Fibroblast of villous mesenchyme (primary cell): ENCODE measurements at places on chromosomes 11 and 22. TPM values are rescaled to one million over a fixed set of nuclear protein-coding genes. Genes with fewer than 3 reads are reported as not detected.

DNA sequence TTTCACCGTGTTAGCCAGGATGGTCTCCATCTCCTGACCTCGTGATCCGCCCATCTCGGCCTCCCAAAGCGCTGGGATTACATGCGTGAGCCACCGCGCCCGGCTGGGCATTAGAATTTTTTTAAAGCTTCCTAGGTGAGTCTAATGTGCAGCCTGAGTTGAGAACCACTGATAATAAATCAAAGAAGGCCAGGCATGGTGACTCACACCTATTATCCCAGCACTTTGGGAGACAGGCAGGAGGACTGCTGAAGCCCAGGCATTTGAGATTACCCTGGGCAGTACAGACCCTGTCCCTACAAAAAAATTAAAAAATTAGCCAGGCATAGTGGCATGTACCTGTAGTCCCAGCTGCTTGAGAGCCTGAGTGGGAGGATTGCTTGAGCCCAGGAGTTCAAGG, 13.7 kb downstream of the MEI1 start:
- DNase-seq = no peak

- DNase-seq = no peak
Observed at GRCh38 chr11:126538071-126538470, 182.6 kb downstream of the ST3GAL4 start.

DNA sequence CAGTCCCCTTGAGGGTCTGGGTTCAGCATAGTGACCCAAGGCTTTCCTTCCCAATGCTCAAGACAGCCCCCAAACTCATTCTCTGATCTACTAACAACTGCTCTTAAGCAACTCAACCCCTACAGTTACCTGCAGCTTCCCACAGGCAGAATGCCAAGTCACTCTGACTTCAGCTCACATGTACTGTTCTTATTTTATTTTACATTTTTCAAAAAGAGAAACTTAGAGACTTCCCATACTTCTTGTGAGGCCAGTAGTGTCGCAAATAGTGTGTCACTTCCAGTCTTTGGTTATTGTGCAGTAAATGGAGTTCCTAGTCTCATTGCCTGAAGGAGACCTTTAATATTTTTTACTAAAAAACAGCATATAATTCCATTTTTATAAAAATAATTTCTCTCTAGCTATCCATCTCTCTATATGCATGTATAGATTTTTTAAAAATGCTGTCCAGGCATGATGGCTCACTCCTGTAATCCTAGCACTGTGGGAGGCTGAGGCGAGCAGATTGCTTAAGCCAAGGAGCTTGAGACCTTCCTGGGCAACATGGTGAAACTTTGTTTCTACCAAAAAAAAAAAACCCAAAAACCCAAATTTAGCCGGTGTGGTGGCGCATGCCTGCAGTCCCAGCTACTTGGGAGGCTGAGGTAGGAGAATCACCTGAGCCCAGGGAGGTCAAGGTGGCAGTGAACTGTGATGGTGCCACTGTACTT, 41.8 kb downstream of the ENTHD1 start:
- no peak for DNase-seq

DNA sequence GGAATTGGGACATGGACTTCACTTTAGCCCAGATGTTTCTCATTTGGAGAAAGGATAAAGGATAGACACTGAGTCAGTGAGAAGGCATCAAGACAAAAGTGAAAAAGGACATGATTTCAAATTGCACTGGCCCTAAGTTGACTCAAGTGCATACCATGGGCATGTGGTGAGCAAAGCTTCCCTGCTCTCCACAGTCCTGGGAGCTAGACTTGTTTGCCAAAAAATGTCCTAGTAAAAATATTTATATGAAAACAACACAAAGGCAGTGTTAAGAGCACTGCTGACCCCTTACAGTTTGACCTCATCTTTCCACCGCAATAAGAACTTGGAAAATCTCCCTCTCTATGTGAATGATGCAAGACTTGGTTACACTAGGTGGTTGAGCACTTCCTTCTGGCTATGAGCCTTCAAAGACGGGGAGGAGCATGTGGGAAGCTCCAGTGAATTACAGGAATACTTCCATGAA, 46.5 kb upstream of the FIBIN start:
- peak; percentile 100 for DNase-seq

DNA sequence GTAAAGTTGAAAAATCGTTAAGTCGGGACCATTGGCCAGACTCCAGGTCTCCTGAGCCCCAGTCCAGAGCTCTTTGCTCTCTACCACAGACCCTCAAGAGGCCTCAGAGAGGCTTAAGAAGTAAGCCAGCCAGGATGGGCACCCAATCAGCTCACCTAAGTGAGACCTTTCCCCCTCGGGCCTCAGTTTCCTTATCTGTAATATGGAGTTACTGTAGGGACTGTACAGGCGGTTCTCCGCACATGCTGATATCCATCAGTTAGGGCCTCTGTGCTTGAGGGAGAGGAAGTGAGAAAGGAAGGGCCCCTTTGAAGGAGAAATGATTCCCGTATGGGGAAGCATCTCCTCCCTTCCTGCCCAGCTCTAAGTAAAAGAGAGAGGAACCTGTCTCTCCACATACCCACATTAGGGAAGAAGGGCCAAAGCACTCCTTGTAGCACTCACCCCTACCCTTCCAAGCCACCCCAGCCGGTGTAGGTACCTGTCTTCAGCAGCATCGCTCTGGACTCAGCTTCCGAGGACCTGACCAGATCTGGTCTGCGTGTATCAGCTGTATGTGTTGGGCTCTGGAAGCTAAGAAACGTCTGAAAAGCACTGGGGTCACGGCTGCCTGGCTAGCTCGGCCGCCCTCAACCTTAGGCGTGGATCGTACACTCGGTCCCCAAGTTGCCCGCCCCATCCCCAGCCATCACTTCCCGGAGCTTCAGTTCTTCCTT, 653 bp downstream of the NAGA start:
- DNase-seq = peak; percentile 12

DNA sequence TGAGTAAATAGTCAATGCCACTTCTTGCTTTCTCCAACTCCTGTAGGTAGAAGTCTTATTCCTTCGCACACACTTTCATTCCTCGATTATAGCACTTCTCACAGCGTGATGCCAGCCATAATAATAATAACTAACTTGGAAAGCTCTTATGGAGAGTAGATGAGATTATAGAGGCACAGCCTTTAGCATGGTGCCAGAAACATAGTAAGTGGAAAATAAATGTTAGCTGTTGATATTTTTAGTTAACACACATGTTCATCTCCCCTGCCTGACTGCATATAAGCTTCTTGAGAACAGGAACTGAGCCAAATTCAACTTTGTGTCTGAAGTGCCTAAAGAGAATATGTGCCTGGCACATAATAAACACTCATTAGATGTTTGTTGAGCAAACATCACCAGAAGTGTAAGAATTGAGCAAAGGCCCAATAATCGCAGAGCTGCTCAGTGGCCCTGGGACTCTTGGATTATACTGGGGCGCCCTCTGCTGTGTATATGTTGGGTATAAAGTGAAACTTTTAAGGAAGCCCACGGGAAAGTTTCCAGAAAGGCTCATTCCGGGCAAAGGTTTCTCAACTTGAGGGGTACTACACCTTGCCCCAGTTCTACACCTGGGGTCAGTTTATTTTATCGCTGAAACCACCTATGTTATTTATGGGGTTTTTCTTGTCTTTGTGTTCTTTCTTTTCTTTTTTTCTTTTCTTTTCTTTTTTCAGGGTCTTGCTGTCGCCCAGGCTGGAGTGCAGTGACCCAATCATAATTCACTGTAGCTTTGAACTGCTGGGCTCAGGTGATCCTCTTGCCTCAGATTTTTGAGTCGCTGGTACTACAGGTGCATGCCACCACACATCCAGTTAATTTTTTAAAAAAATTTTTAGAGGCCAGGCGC, 22.3 kb downstream of the SLN start:
- peak; percentile 74 for DNase-seq

- DNase-seq = no peak
Observed at GRCh38 chr11:36375353-36376008, 79.4 kb downstream of the PRR5L start.

DNA sequence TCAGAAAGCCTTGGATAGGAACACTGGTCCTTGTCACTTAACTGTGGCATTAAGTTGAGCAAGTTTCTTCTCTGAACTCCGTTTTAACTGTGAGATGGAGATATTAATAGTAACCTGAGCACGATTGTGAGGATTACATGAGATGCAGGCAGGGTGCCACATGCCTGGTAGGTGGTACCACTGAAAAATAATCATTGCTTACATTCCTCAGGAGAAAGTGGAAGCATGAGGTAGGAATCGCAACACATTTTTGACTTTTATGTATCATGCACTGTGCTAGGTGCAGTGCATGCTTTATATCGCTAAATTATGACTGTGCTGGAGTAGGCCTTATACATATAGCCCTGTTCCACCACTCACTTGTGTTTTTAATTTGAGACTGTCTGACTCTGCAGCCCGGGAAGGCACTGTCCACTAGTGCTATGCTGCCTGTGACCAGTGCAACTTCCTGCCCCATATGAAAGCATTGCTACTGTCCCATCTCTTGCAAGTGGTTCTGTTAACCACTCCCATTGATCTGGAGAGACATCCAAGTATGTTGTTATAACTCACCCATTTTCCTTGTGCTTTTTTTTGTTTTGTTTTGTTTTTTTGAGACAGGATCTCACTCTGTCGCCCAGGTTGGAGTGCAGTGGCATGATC, 1.0 kb downstream of the UQCR10 start:
- no peak for DNase-seq

DNA sequence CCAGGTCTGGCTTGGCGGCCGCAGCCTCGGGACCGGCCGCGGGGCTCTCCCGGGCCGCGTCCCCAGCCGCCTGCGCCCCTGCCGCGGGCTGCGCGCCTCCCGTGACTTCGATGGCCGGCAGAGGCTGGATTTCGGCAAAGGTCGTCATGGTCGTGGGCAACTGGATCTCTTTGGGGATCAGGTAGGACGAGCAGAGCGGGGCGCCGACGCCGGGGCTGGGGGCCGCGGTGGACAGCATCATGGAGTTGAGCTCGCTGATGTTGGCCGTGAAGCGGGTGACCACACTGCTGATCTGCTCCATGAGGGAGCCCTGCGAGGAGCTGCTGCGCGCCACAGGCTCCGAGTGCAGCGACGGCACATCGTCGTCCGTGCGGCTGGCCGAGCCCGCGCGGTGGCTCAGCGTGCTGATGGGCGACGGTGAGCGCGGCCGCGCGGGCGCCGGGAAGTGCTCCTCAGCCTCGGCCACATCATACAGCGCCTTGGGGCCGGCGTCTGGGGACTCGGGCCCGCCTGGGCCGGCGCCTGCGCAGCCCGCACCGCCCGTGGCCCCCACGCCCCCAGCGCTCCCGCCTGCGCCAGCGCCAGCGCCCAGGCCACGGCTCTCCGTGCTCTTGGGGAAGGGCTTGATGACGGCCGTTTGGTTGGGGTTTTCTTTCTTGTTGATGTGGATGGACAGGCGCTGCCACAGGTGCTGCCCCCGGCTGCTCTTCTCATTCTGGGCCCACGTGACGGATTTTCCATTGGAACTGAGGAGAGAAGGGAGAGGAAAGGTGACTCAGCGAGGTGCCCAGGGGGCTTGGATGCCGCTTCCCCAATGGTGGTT, 171.4 kb upstream of the CTSC start:
- no peak for DNase-seq

DNA sequence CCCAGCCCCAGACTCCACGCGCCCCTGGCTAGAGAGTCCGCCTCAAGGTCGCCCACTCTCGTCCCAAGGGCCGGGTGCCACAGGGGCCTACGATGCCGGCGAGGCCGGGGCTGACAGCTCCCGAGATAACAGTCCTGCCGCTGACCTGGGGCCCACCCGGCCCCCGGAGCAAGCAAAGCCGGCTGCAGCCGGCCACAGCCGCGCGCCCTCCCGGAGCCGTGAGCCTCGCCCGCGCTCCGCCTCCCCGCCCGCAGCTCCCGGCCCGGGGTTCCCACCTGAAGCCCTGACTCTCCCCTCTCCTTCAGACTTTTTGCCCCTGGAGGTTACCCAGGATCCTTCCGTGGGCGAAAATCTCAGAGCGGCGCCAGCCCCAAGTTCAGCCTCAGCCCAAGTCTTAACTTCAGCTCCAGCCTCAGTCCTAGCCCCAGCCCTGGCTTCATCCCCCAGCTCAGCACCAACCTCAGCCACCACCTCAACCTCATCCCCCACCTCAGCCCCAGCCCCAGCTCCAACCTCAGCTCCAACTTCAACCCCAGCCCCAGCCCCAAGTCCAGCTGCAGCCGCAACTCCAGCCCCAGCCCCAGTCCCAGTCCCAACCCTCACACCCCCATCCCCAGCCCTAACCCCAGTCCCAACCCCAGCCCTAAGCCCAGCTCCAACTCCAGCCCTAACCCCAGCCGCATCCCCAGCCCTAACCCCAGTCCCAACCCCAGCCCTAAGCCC, 1.7 kb downstream of the KLHDC7B start:
- DNase-seq = no peak

DNA sequence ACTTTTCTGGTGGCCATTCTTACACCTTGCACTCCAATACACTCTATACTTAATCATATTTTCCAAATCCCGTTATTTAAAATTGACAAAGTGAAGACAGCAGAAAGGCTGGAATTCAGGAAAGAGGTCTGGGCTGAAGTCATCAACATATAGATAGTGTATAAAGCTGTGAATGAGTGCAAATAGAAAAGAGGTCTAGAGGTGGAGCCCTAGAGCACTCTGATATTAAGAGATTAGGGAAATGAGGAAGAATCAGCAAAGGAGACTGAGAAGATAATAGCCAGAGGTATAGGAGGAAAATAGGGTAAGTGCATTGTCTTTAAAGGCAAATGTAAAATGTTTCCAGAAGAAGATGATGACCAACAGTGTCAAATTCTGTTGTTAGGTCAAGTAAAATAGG, 7.9 kb downstream of the CTR9 start:
- DNase-seq = no peak

DNA sequence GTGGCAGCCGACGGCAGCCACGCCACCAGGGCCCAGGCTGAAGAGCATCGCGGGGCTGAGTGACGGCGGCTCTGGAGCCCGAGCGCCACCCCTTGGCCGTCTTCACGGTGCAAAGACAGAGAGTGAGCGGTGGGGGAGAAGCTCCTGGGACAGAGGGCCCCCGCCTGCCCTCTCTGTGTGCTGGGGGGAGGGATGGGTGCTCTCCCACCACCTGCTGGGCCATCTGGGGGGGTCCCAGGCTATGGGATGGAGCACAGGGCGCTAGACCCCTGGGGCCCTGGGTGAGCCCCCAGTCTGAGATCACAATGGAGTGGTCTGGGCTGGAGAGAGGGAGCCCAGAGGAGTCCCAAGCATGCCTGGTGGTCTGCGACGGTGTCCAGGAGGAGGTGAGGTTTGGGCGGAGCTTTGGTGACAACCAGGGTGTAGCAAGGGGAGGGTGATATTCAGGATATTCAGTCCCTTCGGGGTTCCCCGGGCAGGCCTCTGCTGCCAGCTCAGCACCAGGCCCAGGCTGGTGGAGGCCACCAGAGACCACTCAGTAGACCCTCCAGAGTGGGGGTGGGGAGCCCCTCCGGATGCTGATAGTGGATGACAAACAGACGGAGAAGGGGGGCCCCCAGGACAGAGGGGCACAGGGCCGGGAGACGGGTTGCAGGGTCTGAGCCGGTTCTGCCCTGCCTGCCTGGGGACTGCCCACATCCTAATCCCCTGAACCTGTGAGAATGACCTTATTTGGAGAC, 78.1 kb upstream of the PRR5 start:
- DNase-seq = no peak

DNA sequence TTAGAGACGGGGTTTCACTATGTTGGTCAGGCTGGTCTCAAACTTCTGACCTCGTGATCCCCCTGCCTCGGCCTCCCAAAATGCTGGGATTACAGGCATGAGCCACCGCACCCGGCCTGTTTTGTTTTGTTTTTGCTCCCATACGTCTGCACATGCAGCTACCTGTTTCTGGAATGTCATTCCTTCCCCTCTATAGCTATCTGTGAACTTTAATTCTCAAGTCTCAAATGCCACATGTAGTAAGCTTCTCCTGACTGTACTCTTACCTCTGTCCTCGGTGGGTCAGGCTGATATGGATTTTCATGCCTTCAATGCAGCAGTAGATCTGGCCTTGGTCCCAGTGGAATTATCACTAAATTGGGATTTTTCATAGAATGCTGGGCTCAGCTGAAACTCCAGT, 12.4 kb upstream of the SWAP70 start:
- no peak for DNase-seq

Gene TYR
- total RNA-seq = not detected in 2 replicates

Gene TRPC6
- total RNA-seq = 26.4 and 35.8 TPM in 2 replicates

Gene F2
- total RNA-seq = not detected in 2 replicates
